ENCODE measurements at places on chromosomes 1 and 21. TPM values are rescaled to one million over a fixed set of nuclear protein-coding genes. Genes with fewer than 3 reads are reported as not detected.
A peak's percentile ranks its signal among the peaks of the same experiment; 100 is the strongest.

The C1orf94 gene
- total RNA-seq, result not detected

DNA sequence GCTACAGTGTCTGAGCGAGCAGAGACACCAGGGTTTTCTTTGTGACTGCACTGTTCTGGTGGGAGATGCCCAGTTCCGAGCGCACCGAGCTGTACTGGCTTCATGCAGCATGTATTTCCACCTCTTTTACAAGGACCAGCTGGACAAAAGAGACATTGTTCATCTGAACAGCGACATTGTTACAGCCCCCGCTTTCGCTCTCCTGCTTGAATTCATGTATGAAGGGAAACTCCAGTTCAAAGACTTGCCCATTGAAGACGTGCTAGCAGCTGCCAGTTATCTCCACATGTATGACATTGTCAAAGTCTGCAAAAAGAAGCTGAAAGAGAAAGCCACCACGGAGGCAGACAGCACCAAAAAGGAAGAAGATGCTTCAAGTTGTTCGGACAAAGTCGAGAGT, 2.7 kb downstream of the ZBTB18 start:
- no peaks in the 10 kb centered on the region for H3K27me3 ChIP-seq
- DNase-seq, result no peak
- peaks cover 5% of the 10 kb centered on the region for H3K36me3 ChIP-seq
- H3K4me3 ChIP-seq, result no peak overlapping the region

DNA sequence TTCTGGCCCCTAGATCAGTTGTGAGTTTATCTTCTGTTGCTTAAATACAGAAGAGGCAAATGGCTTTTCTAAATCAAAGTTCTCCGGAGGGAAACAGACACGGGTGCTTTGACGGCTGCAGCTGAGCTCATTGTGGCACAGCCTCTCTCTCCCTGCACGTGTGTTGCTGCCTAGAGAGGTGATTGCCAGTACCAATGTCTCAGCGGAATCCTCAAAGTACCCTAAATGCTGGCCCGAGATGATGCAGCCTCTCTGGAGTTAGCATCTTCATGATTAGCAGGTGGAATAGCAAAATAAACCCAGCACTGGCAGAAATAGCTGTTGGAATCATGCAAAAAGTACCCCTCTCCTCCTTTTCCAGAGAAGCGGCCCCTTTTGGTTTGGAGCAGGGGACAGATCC, 192.2 kb downstream of the PRDM2 start:
- H3K4me1 ChIP-seq, result peaks cover 2% of the 10 kb centered on the region
- no peak overlapping the region for H3K4me3 ChIP-seq
- H3K27me3 ChIP-seq, result peaks cover 35% of the 10 kb centered on the region

- peak overlapping the region; percentile 37 for H3K4me3 ChIP-seq
- peaks cover 60% of the 10 kb centered on the region for H3K4me1 ChIP-seq
- no peaks in the 10 kb centered on the region for H3K27me3 ChIP-seq
- H3K27ac ChIP-seq, result no peak overlapping the region
- DNase-seq, result no peak
Observed at GRCh38 chr1:201023920-201024624, 558 bp upstream of the KIF21B start.

The OR2T2 gene
- total RNA-seq, result not detected

- H3K4me1 ChIP-seq, result no peaks in the 10 kb centered on the region
- no peak for DNase-seq
- H3K4me3 ChIP-seq, result no peak overlapping the region
Observed at GRCh38 chr1:44154049-44154448, 12.6 kb upstream of the KLF18 start.

The EXO1 gene
- 91.8 TPM for total RNA-seq

DNA sequence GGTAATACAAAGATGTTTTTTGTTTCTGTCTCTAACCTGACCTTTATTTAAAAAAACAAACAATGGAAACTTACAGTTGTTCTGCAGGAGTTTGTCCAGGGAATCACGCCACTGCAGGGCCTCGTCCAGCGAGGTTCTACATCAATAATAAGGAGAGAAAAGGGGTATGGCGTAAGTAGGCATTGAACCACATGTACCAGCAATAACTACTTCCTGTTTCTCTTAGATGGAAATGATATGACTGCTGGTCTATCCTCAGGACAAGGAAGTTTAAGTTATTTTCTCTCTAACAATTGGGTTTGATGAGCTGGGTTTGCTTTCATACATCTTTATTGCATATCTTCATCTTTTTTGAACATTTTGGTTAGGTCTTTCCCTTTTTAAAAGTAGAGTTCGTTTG, 40.9 kb downstream of the RGS5 start:
- no peak overlapping the region for H3K4me3 ChIP-seq
- DNase-seq, result no peak

DNA sequence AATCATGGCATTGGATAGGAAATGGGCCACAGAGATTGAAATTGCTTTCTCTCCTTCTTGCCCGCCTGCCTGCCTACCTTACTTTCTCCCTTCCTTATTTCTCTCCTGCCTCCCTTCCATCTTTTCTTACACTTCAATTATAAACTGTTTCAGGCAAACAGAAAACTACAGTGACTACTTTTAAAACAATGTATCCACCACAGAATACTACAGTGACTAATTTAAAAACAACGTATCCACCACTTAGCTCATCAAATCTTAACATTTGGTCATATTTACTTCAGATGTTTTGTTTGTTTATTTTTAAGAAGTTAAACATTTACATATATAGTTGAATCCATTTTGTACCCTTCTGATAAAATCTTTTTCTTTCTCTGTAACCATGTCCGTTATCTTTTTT, 54.4 kb downstream of the SNRPE start:
- H3K4me1 ChIP-seq, result no peaks in the 10 kb centered on the region
- DNase-seq, result no peak
- no peak overlapping the region for H3K4me3 ChIP-seq
- no peaks in the 10 kb centered on the region for H3K36me3 ChIP-seq

DNA sequence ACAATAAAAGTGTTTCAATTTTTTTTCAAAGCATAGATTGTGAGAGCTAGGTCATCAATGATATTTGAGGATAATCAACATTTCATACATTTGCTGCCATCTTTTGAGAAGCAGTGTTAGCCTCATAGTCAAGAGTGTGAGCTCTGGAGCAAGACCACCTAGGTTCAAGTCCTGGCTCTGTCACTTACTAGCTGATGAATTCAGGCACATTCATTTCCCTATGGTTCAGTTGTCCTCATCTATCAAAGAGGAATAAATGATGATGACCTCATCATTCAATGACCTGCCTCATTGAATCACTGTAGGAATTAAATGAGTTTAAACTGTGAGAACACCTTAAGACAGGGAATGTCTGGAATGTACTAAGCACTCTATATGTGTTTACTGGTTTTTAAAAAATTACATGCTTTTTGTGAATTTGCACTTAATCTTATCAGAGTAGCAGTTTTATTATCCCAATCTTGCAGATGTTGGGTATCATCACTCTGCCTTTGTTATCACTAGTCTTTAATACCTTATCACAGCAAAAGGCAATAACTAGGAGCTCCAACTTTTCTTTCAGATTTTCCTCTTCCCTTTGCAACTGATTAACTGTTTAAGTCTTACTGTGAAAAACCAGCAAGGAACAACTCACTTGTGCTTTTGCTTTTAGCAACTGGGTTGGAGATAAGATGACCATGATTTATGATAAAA, 47.4 kb downstream of the SLC30A10 start:
- no peaks in the 10 kb centered on the region for H3K4me1 ChIP-seq
- H3K36me3 ChIP-seq, result no peaks in the 10 kb centered on the region
- DNase-seq, result no peak
- H3K4me3 ChIP-seq, result no peak overlapping the region
- H3K27me3 ChIP-seq, result peaks cover 17% of the 10 kb centered on the region
- no peak overlapping the region for H3K27ac ChIP-seq

- H3K27me3 ChIP-seq, result peaks cover 44% of the 10 kb centered on the region
- H3K4me1 ChIP-seq, result peaks cover 28% of the 10 kb centered on the region
- H3K36me3 ChIP-seq, result no peaks in the 10 kb centered on the region
- H3K27ac ChIP-seq, result no peak overlapping the region
Observed at GRCh38 chr1:156703336-156703735, 2.0 kb downstream of the CRABP2 start.

The OR2T11 gene
- not detected for total RNA-seq

The KIRREL1 gene
- 0.10 TPM for total RNA-seq

- peaks cover 15% of the 10 kb centered on the region for H3K4me1 ChIP-seq
- no peaks in the 10 kb centered on the region for H3K36me3 ChIP-seq
- H3K4me3 ChIP-seq, result no peak overlapping the region
- no peak for DNase-seq
Observed at GRCh38 chr1:10899490-10900250, 103.2 kb upstream of the CASZ1 start.

DNA sequence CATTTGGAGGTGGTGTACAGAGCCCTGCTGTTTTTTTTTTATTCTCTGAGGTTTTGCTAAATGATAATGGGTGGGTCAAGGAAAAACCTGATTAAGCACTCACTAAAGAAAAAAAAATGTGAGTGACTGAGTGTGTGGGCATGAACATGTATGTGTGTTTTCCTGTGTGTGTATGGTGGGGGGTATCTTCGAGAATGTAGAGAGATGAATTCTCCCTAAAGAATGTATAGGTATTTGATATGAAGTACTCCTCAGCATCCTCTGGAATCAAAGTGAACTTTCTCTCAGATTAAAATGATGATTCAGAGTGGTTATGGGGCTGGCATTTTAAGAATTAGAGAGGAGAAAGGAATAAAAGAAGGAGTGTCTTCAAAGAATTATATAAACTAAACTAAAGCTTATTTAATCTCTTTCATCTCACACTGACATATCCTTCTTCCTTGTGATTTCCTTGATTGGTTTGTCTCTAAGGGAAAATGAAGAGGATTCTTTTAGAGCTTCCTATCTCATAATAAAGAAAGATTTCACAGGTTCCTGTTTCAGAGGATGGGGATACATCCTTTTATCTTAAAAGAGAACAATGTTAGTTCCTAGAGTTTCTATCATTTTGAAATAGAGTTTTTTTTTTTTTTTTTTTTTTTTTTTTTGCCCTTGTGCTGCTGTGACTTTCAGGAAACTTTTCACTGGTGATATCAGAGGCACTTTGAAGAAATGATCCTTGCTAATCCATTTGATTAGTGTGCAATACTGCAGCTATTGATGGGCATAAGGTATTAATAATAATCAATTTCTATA, 23.9 kb downstream of the S1PR1 start:
- no peak overlapping the region for H3K4me3 ChIP-seq
- H3K4me1 ChIP-seq, result peaks cover 63% of the 10 kb centered on the region
- H3K27me3 ChIP-seq, result no peaks in the 10 kb centered on the region
- H3K36me3 ChIP-seq, result peaks cover 3% of the 10 kb centered on the region

- H3K4me3 ChIP-seq, result no peak overlapping the region
- H3K4me1 ChIP-seq, result peaks cover 14% of the 10 kb centered on the region
- DNase-seq, result no peak
- no peaks in the 10 kb centered on the region for H3K36me3 ChIP-seq
Observed at GRCh38 chr1:52706941-52707926, 9.1 kb upstream of the COA7 start.

DNA sequence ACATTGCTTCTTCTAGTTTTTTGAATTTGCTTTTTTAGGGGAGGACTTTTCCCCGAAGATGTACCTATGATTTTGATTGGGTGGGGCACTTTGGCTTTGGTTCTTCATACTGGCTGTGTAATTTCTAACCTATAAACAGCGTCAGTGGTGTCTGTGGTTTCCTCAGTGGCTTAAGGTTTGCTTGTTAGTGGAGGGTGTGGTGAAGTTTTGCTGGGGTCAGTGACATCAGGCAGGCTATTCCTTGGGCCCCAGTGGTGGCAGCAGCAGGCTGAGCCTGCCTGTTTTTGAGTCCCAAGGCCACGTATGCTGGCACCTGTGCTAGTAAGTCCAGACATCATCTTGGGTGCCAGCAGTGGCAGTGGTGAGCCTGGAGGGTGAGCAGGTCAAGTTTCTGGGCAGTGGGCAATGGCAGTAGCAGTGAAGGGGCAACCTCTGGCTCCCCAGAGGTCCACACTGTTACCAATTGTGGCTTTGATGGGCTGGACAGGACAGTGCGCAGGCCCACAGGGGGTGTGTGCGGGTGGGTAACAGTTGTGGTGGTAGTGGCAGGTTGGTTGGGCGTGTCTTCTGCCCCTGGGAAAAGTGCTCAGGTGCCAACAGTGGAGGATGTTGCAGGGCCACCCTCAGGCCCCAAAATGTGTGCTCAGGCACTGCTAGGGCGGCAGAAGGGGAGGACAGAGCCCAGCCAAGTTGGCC, 54.9 kb upstream of the B3GALT2 start:
- H3K4me1 ChIP-seq, result peaks cover 18% of the 10 kb centered on the region
- no peaks in the 10 kb centered on the region for H3K27me3 ChIP-seq
- no peak for DNase-seq
- no peak overlapping the region for H3K4me3 ChIP-seq

DNA sequence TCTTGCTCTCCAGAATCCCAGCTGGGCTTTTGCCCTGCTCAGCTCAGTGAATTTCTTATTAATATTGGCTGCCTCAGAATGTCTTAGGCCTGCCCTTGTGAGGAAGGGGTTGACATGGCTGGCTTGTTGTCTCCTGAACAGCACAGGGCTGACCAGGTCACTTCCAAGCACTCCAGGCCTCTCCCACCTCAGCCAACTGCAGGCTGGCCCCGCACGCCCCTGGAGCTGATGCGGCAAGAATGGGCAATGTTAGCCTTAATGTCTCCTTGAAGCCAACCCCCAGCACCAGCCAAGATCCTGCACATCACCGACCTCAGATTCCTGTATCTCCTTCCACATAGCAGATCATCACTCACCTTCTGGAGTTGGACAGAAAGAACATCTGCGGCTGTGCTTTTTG, 598.6 kb downstream of the AJAP1 start:
- no peak overlapping the region for H3K27ac ChIP-seq
- peaks cover 3% of the 10 kb centered on the region for H3K36me3 ChIP-seq
- no peaks in the 10 kb centered on the region for H3K27me3 ChIP-seq
- no peak overlapping the region for H3K4me3 ChIP-seq
- H3K4me1 ChIP-seq, result no peaks in the 10 kb centered on the region

GRCh38 chr1:103509250-103509649, 16.2 kb upstream of the RNPC3 start:
- no peak overlapping the region for H3K27ac ChIP-seq
- no peak overlapping the region for H3K4me3 ChIP-seq
- H3K4me1 ChIP-seq, result no peaks in the 10 kb centered on the region

GRCh38 chr21:29264721-29265120, 34.0 kb upstream of the BACH1 start:
- no peak for DNase-seq
- no peaks in the 10 kb centered on the region for H3K36me3 ChIP-seq
- no peak overlapping the region for H3K4me3 ChIP-seq
- peaks cover 12% of the 10 kb centered on the region for H3K4me1 ChIP-seq
- no peaks in the 10 kb centered on the region for H3K27me3 ChIP-seq

DNA sequence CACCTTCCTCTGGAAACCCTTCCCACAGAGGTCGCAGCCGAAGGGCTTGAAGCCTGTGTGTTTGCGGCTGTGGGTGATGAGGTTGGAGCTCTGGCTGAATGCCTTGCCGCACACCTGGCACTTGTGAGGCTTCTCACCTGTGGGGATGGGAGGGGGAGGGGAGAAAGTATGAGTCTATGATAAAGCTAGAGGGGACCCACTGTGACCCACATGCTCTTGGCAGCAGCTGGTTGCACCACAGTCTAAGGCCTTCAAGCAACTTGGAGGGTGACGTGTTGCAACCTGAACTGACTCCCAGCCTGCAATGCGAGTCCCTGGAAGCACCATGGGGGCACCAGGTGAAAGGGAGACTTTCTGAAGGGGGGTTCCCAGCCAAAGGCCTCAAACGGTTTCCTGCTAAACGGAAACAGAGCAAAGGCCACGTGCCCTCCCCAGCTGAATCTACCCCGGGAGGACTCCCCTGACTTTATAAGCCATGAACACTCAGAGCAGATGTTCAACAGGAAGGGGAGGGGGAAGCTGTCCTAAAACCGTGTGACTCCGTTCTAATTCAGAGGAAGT, 10.6 kb downstream of the GFI1 start:
- peak; percentile 71 for DNase-seq
- H3K4me1 ChIP-seq, result peaks cover 66% of the 10 kb centered on the region
- H3K4me3 ChIP-seq, result peak overlapping the region; percentile 57
- H3K36me3 ChIP-seq, result peaks cover 76% of the 10 kb centered on the region
- peak overlapping the region; percentile 90 for H3K27ac ChIP-seq

GRCh38 chr1:188325211-188325610, 1496.5 kb downstream of the PLA2G4A start:
- H3K27ac ChIP-seq, result no peak overlapping the region
- no peaks in the 10 kb centered on the region for H3K27me3 ChIP-seq
- no peaks in the 10 kb centered on the region for H3K4me1 ChIP-seq
- DNase-seq, result no peak
